CD14-positive monocyte (primary cell): ENCODE measurements at places on chromosomes 7 and 10.
A peak's percentile ranks its signal among the peaks of the same experiment; 100 is the strongest.

GRCh38 chr7:141452911-141453310 lies 98.3 kb upstream of the AGK start:
- no peak for DNase-seq

- no peak for DNase-seq
Observed at GRCh38 chr10:108684431-108684830, 1238.9 kb downstream of the XPNPEP1 start.

GRCh38 chr7:78173666-78174065 lies 375.1 kb downstream of the PHTF2 start:
- no peak for DNase-seq

GRCh38 chr10:75546004-75546403 lies 114.6 kb downstream of the LRMDA start:
- no peak for DNase-seq

DNA sequence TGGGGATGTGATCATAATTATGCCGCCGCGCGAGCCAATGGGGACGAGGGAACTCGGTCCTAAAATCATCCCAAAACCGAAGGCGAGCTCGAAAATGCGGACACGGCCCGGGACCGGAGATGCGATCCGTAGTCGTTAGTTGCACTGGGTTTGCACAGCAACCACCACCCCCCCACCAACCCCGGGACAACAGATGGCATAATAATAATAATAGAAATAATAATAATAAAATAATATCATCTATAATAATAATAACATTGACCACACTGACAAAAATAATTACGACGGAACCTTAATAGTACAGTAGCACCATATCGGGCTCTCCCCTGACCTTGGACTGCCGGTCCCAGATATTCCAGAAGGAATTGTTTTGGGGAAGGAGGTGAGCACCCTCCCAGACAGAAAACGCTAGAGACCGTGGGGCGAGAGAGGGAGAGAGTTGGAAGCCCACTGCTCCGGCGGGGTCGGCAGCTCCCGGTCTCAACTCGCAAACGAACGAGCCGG lies 1.1 kb upstream of the EMX2 start:
- DNase-seq: no peak

GRCh38 chr7:83908526-83908925 lies 259.6 kb upstream of the SEMA3E start:
- peak; percentile 42 for DNase-seq

DNA sequence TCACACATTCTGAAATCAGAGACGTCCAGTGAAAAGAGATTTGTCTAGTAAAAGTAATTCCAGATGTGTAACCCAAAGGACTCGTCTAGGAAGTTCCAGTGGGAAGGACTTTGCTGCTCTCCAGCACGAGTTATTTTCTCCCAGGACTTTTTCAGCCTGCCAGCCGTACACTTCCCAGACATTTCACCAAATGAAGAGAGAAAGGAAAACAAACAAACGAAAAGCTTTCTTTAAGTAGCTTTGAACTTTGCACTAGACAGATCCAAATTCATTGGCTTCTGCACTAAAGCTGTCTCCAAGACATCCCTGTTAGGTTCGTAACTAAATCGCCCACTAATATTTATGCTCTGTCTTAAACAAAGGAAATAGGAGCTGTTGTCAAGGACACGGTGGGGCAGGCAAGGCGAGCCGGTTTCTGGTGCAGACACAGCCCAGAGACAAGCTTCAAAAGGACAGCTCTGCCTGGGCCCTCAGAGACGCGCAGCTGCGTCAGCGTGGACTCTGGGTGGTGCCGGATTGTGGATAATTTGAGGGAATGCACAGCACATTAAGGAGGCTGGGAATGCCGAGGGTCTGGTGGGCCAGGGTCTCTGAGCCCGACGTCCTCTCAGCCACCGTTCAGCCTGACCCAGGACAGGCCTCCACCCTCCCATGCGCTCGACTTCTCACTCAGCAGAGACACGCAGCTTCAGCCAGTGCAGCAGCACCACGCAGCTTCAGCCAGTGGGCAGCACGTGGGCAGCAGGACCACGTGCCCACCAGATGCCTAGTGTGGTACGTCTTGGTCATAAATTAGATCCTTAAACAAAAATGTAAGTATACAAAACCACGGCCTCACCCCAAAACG lies 64.1 kb upstream of the INSIG1 start:
- DNase-seq: no peak
